HCT116 (cell line): ENCODE measurements at places on chromosomes 5 and 9.

- no peak overlapping the region for H3K4me3 ChIP-seq
- H3K27ac ChIP-seq = no peak overlapping the region
- no peaks in the 10 kb centered on the region for H3K36me3 ChIP-seq
- no peaks in the 10 kb centered on the region for H3K27me3 ChIP-seq
Observed at GRCh38 chr9:112647596-112647995, 70.3 kb downstream of the INIP start.

DNA sequence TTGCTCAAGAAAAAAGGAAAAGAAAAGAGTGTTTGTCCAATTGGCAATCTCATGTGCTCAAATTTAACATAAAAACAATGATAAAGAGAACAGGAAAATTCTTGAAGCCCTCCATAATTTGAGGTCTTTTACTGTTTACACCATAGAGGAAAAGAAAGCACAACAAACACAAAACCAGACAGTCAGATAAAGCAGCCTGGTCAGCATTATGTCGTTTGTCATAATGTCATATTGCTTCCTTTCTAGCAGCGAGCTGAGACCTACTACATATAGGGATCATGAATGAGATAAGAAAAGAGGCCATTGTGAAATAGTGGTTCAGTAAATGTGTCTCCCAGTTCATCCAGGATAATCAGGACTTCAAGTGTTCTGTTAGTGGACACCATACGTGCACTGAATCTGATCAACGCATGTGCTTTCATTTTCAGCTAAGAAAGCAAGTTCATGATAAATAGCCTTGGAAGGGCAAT is 64.7 kb upstream of the SELENOP start:
- no peaks in the 10 kb centered on the region for H3K27me3 ChIP-seq
- DNase-seq = no peak
- H3K36me3 ChIP-seq = no peaks in the 10 kb centered on the region
- H3K4me1 ChIP-seq = no peaks in the 10 kb centered on the region

DNA sequence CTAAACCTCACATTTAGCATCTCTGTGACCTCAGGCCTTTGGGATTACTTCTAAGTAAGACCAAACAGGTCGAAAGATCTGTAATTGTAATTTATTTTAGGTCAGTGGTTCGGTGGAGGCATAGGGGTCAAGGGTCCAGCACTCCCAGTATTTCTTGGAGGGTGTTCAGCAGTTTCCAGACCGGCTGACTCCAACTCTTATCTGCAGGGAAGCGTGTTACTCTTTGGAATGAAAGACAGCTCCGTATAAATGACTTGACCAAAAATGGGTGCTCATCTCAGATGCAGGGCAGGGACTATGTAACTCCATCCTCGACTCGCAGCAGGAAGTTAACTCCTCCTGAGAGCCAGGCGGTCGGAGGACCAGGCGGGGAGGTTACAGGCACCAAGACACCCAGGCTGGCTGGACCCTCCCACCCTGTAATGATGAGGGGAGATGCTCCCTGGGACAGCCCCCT is 620 bp upstream of the VPS13A start:
- H3K4me3 ChIP-seq = peak overlapping the region; percentile 68
- peaks cover 4% of the 10 kb centered on the region; the same call in 1 of the 2 replicates for H3K4me1 ChIP-seq
- H3K36me3 ChIP-seq = no peaks in the 10 kb centered on the region
- H3K27ac ChIP-seq = peak overlapping the region; percentile 83
- DNase-seq = no peak
- no peaks in the 10 kb centered on the region for H3K27me3 ChIP-seq

DNA sequence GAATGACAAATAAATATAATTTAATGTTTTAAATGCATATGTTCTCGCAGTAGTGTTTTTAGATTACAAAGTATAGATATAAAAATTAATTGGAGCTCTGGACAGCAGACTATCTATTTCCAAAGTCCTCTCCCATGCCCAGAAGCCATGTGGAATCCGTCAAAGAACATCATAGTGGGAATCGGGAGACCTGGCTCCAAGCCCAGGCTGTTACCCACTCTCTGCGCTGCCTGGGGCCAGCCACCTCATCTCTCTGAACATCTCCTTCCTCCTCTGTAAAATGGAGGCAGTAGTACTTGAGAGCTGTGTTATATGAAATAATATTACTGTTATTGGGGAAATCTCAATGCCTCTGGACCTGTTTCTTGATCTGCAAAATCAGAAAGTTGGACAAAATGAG is 58.1 kb upstream of the SLC30A5 start:
- no peaks in the 10 kb centered on the region for H3K36me3 ChIP-seq
- no peak for DNase-seq
- no peak overlapping the region for H3K4me3 ChIP-seq

DNA sequence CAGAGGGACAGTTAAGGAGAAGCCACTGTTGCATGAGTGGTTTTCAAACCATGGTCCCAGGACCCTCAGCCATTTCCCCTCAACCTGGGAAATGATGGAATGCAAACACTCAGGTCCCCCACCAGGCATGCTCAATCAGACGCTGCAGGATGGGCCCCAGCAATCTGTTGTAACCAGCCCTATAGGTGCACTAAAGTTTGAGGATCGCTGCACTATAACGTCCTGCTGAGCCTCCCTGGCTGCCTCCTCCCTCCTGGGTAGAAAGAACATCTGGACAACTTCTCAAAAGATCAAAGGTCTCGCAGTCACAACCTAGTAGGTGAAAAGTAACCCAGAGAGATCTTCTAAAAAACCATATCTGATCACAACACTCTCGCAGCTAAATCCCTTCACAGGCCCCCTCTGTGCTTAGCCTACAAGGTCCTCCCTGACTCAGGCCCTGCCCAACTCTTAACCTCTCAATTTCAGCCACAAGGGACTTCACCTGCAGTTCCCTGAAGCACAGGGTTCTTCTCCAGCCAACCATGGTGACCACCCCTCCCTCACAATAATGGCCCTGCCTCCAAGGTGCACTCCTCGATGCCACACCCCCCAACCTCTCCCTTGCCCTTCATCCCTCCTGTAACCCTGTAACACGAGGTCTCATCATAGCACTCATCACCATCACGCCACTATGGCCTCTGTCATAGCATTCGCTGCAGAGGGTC is 3.5 kb downstream of the SHB start:
- peaks cover 53% of the 10 kb centered on the region for H3K4me1 ChIP-seq
- H3K27me3 ChIP-seq = no peaks in the 10 kb centered on the region
- H3K36me3 ChIP-seq = no peaks in the 10 kb centered on the region
- DNase-seq = no peak
- H3K4me3 ChIP-seq = no peak overlapping the region
